ENCODE measurements at places on chromosomes 7 and 10. TPM values are rescaled to one million over a fixed set of nuclear protein-coding genes. Genes with fewer than 3 reads are reported as not detected.

Gene SNX8
- 8.3 TPM for total RNA-seq

Gene TUBB8
- total RNA-seq, result not detected

Gene PON2
- total RNA-seq, result 77.3 TPM

Gene PRRT4
- total RNA-seq, result 7.6 TPM

Gene POLR2J2
- 2.2 TPM for total RNA-seq

Gene SPDYE9
- total RNA-seq, result not detected

Gene OR2A42
- not detected for total RNA-seq

Gene ZDHHC16
- 27.3 TPM for total RNA-seq

Gene WEE2
- not detected for total RNA-seq
